ENCODE measurements at places on chromosomes 5 and 9.
A peak's percentile ranks its signal among the peaks of the same experiment; 100 is the strongest.

GRCh38 chr9:110942522-110942921 lies 95.7 kb downstream of the LPAR1 start:
- no peak for DNase-seq

DNA sequence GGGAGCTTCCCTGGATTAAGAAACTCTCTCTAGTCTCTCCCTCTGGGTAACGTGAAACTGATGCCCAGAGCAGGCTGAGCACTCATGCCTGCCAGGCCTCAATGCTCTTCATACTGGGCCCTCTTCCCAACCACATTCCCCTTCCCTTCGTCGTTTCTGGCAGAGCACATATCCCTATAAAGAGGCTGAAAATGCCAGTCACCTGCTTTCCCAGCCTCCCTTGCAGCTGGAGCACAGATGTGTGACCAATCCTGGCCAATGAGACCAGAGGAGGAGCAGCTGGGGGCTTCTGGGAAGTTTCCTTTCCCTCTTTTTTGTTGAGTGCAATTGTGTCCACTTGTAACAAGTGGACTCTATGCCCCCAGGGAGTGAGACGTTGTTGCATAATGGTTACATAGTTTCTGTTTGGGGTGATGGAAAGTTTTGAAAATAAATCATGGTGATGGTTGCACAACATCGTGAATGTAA lies 30.2 kb upstream of the SMIM23 start:
- no peak for DNase-seq

- peak; percentile 26 for DNase-seq
Observed at GRCh38 chr5:78320401-78320800, 25.9 kb upstream of the AP3B1 start.

DNA sequence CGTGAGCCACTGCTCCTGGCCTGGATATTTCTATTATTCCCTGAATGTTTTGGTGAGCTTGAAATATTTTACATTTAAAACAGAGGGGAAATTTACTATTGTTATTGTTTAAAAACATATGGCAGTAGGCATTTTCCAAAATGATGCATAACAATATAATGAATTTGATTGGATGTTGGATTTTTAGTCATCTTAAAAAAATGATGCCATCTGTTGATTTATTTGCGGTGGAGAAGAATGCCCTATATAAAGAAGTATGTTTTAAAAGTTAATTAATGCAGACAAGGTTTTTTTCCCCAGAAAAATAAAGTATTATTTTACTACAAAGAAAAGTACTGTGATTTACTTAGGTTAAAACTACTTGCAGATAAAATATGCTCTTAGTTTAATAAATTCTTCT lies 33.4 kb upstream of the ARRDC3 start:
- no peak for DNase-seq

DNA sequence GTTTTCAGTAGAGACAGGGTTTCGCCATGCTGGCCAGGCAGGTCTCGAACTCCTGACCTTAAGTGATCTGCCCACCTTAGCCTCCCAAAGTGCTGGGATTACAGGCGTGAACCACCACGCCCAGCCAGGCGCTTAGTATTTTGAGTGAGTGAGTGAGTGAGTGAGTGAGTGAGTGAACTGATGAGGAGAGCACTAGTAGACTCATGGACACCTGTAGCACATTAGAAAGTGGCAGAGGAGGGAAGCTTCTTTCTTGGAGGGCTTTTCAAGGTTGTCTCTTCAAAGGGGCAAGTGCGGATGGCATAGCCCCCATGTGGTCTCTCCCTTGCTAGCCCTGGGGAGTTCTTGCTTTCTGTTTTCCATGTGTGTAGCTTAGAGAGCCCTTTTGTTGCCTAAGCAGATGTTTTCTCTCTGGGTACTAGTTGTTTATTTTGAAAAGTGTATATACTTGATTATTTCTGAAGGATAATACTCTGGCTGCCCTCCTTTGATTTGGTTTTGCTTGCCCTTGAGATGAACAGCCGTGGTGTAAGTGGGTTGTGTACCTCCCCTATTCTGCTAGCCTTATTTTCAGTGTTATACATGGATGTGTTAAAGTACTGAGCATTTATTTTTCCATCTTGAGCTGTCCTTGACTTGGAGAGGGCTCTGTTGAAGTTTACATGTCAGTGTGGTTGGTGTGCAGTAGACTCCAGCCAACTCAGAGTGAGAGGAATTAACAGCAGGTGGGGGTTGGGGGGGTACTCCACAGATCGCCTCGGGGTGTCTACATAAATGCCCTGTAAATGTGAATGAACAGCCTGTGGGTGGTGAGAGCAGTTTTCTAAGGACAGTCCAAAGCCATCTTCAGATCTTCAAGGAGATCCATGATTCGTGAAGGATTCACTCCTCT lies 35.5 kb downstream of the PRRC2B start:
- DNase-seq, result no peak

- DNase-seq, result no peak
Observed at GRCh38 chr5:53782620-53783019, 222.2 kb downstream of the NDUFS4 start.

GRCh38 chr5:120435129-120435528 lies 29.0 kb upstream of the PRR16 start:
- DNase-seq, result no peak

DNA sequence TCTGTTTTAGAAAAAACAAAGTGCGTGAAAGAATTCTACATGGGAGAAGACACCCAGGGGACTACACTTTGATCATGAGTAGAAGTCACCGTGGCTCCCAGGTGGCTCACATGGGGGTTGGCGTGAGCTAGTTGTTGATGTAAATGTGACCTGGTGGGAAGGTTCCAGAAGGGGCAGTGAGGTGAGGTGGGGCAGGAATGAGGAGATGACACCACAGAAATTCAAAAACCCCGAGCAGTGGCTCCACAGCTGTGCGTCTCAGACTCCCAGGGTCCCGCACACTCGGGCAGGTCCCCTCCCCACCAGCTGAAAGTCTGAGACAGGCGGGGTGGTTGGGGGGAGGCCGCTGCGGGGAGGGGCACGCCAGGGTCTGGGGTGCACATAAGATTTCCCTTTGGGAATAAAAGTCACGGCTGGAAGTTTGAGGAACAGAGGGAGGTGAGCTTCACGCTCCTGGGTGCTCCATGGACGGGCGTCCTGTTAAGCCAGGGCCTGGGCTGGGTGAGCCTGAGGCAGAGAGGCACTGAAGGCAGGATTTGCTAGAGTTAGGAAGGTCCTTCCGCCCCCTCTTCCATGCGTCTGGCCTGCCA lies 29.9 kb downstream of the GLT6D1 start:
- DNase-seq, result peak; percentile 16

GRCh38 chr9:120718316-120718715 lies 4.0 kb upstream of the MEGF9 start:
- DNase-seq, result no peak

GRCh38 chr5:180596115-180596667 lies 4.9 kb upstream of the SCGB3A1 start:
- DNase-seq, result peak; percentile 14

GRCh38 chr9:116062206-116062550 lies 91.4 kb upstream of the PAPPA start:
- no peak for DNase-seq

DNA sequence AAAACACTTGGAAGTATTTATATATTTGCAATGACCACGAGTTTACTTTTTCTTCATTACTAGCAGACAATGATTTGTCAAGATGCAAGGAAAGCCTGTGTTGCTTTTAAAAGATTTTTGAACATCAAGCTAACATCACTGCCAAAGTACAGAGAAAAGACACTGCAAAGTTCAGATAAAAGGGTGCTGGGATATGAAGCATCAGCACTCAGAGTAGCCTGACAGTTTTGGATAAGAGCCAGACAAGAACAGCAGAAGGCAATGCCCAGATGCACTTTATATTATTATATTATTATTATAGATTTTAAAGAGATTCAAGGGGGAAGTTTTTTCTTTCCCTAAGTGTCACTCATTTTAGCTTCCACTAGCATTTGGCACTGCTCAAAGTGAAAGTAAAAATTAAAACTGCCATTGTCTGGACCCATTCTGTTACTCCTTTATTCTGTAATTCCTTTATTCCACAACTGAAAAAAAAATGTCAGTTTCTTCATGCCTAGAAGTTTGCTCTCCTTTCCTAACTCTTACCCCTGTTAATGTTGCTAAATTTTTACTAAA lies 240.6 kb downstream of the EFNA5 start:
- peak; percentile 34 for DNase-seq

- DNase-seq, result no peak
Observed at GRCh38 chr5:133531178-133531577, 81.2 kb downstream of the FSTL4 start.

- DNase-seq, result no peak
Observed at GRCh38 chr9:117678871-117679270, 25.3 kb upstream of the TLR4 start.

DNA sequence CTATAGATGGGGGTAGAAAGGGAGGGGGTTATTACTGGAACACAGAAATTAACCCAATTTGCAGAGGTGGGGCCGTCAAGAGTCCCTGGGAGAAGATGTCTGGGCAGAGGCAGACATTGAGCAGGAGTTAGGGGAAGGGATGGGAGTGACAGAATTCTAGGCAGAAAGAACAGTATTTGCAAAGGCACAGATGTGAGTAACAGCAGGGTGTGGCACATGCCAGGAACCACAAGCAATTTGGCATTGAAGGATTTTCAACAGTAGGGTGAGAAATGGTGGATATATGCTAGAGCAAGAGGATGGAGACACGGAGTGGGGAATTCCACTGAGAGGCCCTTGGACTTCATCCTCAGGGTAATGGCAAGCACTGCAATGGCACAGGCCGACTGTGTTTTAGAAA lies 71.6 kb upstream of the FRRS1L start:
- DNase-seq, result no peak

- no peak for DNase-seq
Observed at GRCh38 chr5:128038643-128039042, 44.9 kb upstream of the SLC12A2 start.

- no peak for DNase-seq
Observed at GRCh38 chr9:84880835-84881234, 211.3 kb downstream of the NTRK2 start.

- DNase-seq, result no peak
Observed at GRCh38 chr5:10735569-10736276, 25.3 kb downstream of the DAP start.

GRCh38 chr5:73912821-73913271 lies 286.9 kb downstream of the ARHGEF28 start:
- DNase-seq, result no peak

DNA sequence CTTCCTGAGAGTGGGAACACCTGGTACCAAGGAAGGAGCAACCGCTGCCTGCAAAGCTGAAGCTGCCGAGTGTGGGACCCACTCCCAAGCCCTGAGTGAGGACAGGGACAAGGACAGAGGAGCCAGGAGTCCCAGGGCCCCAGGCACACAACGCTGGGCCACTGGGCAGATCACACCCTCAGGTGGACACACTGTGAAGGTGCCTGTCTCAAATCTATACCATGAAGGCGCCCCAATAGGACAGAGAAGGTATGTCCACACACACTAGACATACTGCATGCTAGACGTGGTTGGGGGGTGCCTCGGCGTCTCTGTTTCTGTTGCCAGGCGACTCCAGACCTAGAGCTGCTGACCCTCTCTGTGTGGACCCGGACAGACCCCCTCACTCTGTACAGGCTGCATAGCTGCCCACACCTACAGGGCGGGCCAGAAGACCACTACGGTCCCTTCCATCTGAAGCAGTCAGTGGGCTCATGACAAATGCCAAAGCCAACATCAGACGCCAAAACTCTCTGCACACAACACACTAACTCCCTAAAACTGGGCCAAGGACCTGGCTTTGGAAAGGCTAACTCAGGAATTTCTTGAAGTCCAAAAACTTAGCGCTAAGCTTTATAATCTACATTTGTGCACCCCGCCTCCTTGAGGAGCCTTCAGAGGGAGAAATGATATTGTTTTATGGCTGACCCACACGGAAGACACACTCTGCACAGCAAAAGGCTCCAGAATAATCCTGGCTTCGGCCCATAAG lies 60.7 kb downstream of the ROR2 start:
- no peak for DNase-seq

- DNase-seq, result no peak
Observed at GRCh38 chr9:111744363-111744762, 50.4 kb downstream of the SHOC1 start.

DNA sequence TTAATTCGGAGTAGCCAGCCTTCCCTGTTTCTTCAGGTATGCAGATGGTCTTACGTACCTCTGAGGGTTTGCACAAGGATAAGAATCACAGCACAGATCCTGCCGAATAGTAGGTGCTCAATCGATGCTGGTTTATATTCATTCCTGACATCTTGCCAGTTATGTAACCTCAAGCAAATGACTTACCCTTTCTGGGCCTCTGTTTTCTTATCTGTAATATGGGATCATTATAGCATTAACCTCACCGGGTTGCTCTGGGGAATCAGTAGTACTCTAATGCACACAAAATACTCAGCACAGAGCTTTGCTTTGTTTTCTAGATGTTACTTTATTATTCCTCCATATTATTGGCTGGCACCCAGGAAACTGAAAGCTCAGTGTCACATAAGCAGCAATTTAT lies 7.7 kb upstream of the NR5A1 start:
- DNase-seq, result no peak

DNA sequence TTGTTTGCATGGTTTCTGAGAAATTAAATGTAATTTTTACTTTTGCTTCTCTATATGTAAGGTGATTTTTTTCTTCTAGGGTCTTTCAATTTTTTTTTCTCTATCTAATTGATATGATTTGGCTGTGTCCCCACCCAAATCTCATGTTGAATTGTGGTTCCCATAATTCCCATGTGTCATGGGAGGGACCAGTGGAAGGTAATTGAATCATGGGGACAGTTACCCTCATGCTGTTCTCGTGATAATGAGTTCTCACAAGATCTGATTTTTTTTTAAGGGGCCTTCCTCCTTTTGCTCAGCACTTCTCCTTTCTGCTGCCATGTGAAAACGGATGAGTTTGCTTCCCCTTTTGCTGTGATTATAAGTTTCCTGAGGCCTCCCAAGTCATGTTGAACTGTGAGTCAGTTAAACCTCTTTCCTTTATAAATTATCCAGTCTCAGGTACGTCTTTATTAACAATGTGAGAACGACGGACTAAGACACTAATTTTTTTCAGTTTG lies 150.8 kb downstream of the MTRR start:
- no peak for DNase-seq

GRCh38 chr5:7638456-7638855 lies 212.5 kb downstream of the CFAP90 start:
- no peak for DNase-seq

DNA sequence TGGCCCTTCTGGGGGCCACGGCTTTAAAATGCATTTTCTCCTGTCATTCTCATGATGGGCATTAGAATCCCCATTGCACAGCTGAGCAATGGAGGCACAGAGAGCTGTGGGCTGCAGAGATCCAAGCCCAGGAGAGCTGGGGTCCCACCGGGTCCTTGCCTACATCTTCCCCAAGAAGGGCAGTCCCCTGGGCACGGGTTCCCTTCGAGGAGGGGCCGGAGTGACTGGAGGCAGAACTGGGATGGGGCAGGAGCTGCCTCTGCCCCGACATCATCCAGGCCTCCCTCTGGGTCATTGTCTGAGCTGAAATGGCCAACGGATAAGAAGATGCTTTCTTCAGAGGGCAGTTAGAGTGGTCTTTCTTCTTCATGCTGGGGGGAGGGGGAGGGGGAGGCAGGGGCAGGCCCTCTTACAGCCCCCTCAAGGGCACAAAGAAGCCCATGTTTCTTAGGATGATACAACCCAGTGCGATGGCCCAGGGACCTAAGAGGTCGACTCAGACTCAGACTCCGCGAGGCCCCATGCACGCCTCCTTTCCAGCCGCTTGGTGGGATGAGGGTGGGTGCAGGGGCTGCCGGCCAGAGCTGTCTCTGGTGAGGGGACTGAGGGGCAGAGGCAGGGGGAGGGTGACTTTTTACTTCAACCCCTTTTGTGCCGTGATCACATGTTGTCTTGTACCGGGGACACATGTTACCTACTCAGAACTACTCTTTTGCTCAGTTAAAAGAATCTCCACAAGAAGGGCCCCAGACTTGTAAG lies 112.4 kb upstream of the IRX2 start:
- no peak for DNase-seq

- no peak for DNase-seq
Observed at GRCh38 chr5:8500426-8500825, 631.5 kb downstream of the MTRR start.

GRCh38 chr5:69160651-69161050 lies 6.3 kb upstream of the CCNB1 start:
- no peak for DNase-seq

Data from SK-N-SH (cell line).